Kasumi-1 (cell line): ENCODE measurements at places on chromosomes 16 and 17.

DNA sequence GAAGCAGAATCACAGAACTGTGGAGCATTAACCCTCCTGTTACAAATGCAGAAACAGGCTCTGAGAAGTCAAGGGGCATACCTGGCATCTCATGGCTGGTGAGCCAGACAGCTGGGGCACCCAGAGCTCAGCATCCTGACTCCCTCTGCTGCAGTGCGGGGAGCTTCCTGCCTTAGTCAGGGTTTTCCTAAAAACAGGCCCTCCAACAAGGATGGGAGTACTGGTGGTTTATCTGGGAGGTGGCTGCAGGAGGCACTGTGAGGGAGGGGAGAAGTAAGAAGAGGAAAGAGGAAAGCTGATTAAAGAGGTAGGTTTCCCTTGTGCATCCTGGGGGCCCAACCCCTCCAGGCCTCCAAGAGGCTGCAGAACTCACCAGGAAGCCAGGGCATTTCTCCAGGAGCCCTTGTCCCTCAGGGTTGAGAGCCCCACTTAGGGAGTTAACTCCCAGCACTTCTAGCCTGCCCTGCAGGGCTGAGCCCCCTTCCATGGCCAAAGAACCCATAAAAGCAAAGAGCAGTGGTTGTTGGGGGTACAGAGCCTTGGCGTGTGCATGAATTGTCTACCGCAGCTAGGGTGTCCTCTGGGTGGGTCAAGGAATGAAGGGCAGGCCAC, 261.5 kb upstream of the RPL38 start:
- no peak for DNase-seq

- DNase-seq = no peak
Observed at GRCh38 chr17:1402262-1402586, 2.2 kb upstream of the YWHAE start.

- no peak for DNase-seq
Observed at GRCh38 chr16:12186774-12187335, 210.3 kb downstream of the SNX29 start.

DNA sequence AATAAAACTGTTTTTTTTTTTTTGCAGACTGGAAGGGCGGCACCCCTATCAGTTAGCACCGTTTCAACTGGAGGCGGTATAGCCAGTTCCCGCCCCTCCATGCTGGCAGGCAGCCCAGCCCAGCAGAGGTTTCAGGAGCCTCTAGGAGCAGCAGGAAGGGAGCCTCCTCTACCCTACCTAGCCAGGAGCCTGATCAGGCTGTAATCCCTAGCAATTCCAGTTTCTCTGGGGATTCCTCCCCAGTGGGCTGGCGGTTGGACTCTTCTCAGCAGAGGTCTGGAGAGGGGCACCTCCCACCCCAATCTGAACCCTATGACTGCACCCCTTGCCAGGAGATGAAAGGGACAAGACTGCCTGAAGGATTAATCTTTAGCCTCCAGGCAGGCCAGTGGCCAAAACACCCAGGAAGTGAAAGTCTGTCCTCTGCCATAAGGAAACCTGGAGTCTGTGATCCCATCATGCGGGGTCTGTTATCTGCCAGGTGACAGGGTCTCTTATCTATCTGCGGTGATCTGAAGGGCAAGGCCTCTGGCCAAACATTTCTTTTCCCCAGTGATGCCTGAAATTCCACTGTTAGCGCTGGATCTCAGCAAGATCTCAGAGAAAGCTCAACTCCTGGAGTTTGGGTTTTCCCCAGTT, 4.9 kb upstream of the CDH1 start:
- DNase-seq = no peak

DNA sequence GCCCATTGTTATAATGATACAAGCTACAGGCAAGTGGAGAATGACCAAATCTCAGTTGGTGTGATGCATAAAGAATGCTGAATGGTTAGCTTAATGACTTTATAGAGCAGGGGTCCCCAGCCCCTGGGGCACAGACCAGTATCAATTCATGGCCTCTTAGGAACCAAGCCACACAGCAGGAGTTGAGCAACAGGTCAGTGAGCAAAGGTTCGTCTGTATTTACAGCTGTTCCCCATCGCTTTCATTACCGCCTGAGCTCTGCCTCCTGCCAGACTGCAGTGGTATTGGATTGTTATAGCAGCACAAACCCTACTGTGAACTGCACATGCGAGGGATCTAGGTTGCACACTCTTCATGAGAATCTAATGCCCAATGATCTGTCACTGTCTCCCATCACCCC, 114.0 kb upstream of the ZFHX3 start:
- DNase-seq = no peak

DNA sequence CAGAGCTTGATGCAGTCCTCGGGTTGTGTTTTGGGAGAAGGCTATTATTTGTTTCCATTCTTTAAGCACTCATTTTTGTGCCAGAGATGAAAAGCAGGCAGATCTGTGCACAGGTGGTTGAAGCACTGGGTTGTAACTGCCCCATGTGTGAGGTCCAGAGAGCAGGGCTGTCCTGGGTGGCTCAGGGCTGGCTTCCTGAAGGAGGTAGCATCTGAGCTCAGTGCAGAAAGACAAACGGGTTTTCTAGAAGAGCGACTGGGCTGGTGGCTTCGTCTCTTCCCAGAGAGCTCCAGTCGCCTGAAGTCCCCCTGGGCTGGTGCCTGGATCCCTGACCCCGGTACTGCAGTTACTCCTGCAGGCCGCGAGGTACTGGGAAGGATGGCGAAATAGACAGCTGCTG, 274.0 kb downstream of the SNX29 start:
- DNase-seq = no peak

GRCh38 chr17:60153606-60154390, 4.0 kb downstream of the CA4 start:
- DNase-seq = no peak

- DNase-seq = no peak
Observed at GRCh38 chr17:64091116-64091515, 38.8 kb downstream of the ERN1 start.

DNA sequence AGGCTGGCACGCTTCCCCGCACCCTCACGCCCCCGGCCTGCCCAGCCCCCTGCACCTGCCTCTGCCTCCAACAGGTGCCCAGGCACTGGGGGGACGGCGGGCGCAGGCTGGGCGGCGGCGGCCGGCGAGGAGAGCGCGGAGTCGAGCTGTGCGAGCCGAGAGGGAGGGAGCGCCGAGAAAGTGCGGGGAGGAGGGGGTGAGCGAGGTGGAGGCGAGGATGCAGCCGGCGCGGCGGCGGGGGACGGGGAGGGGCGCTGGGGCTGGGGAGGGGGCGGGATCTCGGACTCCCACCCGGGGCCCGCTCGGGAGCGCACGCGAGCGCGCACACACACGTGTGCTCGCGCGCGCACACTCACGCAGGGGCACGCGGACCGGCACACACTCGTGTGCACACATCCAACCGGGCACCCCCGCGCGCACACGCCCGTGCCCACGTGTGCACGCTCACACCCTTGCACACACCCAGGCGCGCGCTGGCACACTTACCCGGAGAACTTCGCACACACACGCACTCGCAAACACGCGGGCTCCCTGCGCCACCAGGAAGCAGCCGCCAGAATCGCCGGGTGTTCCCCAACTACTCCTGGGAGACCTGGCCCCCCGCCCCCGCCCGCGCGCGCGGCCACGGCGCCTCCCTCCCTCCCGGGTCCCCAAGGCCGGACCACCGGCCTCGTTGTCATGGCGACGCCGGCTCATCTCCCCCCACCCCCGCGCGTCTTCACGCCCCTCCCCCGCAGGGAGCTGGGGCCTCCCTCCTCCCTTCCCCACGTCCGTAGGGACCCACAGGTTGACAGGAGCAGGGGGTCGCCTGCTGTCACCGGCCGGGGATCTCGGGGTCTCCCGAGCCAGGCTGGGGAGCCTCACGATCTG, at the start of gene DOC2A:
TSS of gene DOC2A (minus strand) at position 184 of the 870 bp plus-strand sequence. CDS start 805 bp downstream, outside the sequence.
- no peak for DNase-seq

GRCh38 chr16:11354407-11354732, 9.1 kb downstream of the RMI2 start:
- no peak for DNase-seq

- DNase-seq = no peak
Observed at GRCh38 chr16:68091380-68092261, 6.5 kb downstream of the NFATC3 start.

DNA sequence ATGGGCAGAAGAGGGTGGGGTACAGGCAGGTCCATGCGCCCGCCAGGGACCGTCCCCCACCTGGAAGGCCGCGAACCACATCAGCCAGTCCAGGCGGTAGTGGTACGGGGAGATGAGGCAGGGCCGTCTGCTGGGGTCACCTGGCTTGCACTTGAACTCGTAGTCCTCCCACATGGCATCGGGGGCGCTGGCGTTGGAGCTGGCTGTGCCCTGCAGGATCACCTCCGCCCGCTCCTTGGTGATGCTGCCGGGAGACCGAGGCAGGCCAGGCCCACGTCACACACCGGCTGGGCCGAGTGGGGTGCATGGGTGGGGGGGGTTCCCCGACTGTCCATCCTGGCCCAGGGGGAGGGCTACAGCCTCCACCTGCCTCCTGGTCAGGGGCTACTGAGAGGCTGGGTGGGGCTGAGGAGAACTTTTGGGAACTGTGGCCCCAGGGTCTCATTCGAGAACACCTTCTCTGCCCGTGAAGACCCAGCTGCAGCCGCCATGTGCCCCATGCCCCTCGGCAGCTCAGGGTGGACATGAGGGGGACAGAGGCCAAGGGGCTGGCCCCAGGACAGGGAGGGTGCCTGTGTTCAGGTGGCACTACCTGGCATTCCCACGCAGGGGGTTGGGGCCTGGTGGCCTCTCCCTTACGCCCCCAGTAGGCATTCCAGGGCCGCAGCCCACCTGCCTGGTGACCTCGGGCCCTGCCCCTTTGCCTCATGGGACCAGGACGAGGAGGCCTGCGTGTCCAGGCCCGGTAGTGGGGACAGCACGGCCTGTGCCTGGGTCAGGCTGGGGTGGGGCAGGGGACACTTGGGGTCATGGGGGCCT, 69.5 kb upstream of the GNG13 start:
- no peak for DNase-seq

DNA sequence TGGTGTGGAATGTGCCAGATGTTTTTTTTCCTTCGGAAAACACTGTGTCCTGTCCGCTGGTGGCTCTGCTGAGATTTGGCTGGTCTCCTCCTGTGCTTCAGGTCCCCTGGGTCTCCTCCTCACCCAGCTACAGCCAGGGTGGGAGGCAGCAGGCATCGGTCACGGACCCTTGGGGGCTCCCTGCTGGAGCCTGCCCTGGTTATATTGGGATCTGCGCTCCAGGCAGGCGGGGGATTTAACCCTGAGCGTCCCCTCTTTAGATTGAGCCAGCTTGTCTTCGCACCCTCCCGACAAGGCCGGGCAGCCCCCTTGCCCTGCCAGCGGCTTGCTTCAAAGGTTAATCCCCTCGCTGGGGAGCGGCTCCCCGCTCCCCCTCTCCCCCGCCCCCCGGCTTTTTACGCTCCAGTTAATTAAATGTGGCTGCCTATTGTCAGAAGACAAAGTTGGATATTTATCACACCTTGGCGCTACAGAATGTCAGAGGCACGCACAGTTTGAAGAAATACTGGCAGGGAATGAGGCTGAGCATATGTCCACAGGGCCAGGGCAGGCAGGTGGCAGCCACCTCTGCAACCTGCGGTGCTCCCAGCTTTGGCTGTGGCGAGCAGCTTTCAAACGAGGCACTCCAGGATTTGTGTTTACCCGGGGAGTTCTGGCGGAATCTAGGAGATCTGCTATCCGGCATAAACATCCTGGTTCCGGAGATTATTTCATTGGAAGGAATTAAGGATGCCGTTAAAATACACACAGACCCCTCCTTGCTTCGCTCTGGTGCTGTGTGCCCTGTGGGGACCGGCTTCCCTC, 38.2 kb upstream of the GSE1 start:
- no peak for DNase-seq

DNA sequence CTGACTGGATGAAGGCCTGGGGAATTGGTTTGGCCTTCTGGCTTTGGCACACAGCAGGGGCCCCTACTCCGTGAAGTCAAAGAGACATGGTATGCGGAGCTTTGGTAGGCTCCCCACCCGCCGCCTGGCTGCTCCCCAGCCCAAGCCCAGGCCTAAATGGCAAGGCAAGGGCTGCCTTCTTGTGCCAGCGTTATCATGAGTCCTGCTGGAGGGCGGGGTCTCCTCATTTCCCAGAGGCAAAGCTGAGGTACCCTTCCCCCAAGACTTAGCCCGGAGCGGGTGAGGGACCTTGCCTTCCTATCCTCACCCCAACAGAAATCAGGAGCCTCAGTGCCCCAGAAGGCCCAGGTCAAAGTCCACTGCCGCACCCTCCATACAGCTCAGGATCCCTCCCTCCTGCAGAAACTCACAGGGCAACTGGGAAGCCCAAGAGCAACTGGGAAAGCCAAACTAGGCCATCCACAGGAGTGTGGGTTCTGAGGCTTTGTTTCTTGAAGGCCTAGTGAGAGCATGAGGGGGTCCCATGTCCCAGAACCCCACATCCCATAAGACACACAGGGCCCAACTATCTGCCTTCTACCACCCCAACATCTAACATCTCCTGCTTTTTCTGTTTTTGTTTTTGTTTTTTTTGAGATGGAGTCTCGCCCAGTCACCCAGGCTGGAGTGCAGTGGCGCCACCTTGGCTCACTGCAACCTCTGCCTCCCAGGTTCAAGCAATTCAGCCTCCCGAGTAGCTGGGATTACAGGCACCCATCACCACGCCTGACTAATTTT, 9.3 kb downstream of the PGAP3 start:
- DNase-seq = no peak

GRCh38 chr16:88818575-88818874, 6.8 kb upstream of the APRT start:
- DNase-seq = no peak

GRCh38 chr16:66846266-66846665, 2.1 kb downstream of the CA7 start:
- no peak for DNase-seq

DNA sequence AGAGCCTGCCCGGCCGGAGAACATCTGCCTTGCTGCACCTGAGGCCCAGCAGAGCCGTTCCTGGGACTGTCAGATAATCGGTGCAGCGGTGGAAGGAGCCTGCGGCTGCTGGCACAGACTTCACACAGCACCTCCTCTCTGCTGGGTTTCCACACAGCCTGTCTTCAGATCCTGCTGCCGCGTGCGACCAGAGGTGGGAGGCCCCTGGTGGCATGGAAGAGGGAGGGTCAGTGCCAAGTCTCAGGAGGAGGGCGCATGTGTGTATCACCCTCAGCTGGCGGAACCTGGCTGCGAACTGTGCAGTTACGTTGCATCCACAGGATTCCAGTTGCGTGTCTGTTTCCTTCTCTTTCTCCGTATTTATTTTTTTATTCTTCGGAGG, 3.3 kb downstream of the CDK5R1 start:
- DNase-seq = no peak

DNA sequence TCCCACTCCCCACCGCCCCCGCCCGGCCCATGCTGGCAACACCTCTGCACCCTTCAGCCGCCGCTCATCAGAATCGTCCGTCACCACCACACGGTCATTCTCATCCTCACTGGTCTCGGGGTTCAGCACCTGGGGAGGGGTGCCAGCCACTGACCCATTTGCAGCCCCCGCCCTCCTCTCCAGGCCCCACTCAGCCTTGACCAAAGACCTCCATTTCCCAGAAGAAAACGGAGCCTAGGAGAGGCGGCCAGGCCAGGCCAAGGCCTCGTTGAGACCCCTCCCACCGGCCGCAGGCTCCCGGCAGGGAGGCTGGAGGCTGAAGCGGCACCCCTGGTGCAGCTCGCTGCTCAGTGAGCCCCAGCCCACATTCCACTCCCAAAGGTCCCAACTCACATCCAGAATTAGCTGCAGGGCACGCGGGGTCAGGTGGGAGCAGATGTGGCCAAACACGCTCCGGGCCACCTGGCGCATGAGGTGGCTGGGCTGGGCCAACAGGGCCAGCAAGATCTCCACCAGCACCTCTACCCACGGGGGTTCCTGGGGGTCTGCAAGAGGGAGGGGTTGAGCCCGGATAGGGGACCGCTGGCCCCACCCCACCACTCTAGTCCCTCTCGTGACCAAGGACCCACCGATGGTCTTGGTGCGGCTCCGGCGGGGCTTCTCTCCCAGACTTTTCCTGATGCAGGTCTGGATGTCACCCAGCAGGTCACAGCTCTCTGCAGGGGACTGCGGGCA, 9.8 kb downstream of the MYBBP1A start:
- no peak for DNase-seq

GRCh38 chr16:82782715-82783251, 156.0 kb downstream of the CDH13 start:
- no peak for DNase-seq
